Stimulated activated naive CD4-positive, alpha-beta T cell (primary cell): ENCODE measurements at places on chromosomes 11 and 22.

DNA sequence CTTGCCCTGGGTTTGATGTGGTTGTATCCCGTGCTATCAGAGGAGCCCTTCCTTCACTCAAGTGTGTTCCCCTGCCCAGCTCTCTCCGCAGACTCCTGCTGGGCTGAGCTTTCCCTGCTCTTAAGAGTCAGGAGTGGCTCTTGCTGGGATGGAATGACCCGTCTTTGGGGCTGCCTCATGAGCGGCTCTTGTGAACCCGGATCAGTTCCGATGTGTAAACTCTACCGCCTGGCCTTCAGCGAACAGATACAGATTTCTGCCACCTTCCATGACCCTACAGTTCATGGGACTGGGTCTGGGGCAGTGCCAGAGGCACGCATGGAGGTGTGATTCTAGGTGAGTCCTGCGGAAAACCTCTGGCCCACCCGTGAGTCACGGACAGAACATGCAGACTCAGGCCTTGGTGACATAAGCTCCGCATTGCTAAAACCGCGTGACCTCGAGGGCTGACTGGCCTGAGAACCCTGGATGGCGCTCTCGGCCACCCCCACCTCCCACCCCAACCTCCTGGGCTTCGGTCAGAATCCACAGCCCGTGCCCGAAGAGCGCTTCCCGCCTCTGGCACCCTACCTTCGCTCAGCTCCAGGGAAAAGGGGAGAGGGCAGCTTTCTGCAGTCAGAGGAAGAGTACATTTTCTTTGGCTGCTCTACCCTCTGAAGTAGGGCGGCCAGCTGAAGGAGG, 1.3 kb upstream of the ZBTB16 start:
- no peak for DNase-seq

DNA sequence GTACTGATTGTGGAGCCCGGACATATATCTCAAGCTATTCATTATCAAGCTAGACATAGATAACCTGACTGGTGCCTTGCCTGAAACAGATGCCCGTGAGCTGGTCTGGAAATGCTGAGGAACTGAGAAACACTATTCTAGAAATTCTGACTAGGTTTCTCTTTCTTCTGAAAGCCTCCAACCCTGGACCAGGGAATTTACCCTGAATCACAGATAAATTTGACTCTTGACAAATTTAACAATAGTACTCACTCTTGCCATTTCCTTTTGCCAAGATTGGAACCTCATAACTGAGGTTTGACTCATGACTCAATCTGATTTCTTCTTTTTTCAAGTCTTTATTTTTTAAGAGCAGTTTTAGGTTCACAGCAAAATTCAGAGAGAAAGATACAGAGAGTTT, 189.6 kb upstream of the SYN3 start:
- DNase-seq: no peak

GRCh38 chr11:126969865-126970479, 30.6 kb downstream of the KIRREL3 start:
- no peak for DNase-seq

DNA sequence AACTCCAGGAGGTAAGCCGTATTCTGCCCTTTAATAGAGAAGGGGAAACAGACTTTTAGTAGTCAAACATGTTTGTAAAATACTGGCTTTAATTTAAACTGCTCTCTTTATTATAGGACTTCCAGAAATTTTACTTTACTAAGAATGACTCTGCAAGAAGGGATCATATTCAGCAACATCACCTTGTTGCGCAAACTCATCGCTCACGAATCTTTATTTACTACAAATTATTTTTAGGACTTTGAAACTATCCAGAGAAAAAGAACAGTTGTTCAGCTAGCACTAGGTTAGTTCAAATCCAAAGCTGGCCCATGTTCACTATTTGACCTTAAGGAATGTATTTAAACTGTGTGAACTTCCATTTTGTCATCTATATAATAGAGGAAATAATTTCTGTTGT, 498.3 kb upstream of the TENM4 start:
- no peak for DNase-seq

- no peak for DNase-seq
These were observed 18.9 kb upstream of the TMEM121B start for GRCh38 chr22:17140022-17140421.

GRCh38 chr22:45948081-45948648, 28.8 kb downstream of the WNT7B start:
- no peak for DNase-seq

DNA sequence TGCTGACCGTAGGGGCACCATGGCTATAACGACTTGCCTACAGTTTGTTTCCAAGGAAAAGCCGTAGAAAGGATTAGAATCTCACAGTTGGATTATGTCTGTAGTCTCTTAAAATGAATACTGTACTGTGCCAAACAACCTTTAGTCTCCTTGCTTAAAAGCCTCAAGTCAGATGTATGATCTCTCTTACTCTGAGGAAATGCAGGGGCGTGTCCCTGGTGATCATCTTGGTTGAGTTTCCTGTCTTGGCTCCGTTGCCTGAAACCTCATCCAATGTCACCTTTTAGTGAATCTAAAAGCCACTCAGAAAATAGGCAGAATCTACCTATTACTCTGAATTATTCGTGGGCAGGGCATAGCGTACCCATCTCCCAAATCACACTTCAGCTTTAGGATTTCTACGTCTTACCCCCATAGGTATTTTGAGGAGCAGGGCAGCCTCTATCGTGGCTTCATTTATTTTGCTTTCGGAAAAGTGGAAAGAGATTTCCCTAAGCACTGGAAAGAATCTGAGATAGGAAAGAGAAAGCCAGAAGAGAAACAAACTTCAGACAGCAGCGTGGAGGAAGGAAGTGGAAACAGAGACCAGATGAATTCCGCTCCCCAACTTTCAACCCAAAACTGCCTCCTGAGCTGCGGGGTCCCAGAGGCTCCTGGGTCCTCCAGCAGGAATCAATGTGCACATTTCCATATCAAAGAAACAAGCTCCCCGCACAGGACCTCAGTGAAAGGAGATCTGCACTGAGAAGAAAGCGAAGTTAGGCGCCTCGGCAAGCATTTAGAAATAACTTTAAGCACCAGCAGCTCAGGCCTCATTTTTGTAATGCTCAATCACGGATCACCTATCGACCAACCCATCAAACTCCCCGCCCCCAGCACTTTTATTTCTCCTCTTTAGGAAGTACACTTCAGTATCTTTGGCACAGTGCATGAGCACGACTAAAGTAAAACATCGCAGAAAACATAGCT, 245.8 kb downstream of the ETS1 start:
- DNase-seq: peak; percentile 70

GRCh38 chr11:128482092-128482491, 105.3 kb downstream of the ETS1 start:
- DNase-seq: no peak

GRCh38 chr11:130606781-130607511, 158.5 kb downstream of the ADAMTS15 start:
- DNase-seq: no peak

GRCh38 chr11:79241205-79241851, 199.5 kb downstream of the TENM4 start:
- no peak for DNase-seq

GRCh38 chr22:29431986-29432385, 6.4 kb upstream of the RFPL1 start:
- DNase-seq: no peak

- DNase-seq: no peak
These were observed 26.4 kb downstream of the SCN4B start for GRCh38 chr11:118126082-118126838.

- peak; percentile 59 for DNase-seq
These were observed at the start of gene OR51D1 for GRCh38 chr11:4636962-4637661. TSS of gene OR51D1 (plus strand) at chr11:4637477. CDS start at chr11:4639791, 2,314 bp downstream.

DNA sequence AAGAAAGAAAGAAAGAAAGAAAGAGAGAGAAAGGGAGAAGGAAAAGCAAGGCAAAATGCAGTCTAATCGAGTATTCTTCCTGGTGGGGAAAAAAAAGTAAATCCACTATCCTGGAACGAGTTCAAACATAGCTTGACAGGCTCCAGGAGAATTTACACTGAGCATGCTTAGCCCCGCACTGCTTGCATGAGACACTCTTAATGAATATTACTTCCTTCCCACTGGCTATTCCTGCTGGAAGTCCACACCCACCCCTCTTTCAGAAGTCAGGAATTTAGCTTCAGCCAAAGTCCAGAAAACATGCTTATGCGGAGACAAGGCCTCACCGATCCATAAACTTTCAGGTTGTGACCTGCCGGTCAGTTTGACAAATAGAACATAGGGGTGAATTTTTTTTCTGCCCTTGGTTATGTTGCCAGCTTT, 251.8 kb upstream of the BLID start:
- no peak for DNase-seq

DNA sequence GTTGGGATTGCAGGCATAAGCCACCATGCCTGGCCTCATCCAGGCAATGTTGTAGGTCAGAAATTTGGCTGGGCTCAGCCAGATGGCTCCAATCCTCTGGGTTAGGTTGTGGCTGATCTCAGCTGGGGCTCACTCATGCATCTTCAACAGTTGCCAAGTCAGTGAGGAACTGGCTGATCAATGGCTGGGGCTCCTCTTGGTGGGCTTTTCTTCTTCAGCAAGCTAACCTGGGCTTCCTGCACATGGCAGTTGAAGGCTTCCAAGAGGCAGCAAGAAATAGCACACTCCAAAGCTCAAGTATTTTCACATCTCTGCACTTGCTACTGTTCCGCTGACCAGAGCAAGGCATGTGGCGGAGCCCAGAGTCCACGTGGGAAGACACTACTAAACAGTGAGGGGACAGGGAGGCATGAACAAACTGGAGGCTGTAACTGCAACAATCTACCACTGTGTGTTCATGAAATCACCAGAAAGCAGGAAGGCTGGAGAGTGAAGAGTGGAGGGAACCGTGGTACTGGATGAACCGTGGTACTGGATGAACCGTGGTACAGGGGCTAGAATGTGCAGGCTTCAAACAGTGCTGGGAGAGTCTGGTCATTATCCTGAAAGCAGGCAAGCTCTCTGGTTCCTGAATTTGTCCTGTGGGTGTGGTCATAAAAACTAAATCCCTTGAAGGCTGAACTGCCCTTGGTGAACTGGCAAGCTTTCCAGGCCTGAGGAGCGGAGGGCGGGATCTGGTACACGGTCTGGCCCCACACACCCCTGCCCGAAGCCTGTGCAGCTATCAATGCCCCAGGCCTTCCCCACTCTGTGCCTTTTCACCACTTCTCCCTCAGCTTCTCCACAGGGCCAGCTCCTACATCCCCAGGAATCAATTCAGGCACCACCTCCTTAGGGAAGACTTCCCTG, 20.2 kb downstream of the CHST1 start:
- DNase-seq: no peak

GRCh38 chr11:103536335-103536722, 427.1 kb downstream of the DYNC2H1 start:
- DNase-seq: no peak

DNA sequence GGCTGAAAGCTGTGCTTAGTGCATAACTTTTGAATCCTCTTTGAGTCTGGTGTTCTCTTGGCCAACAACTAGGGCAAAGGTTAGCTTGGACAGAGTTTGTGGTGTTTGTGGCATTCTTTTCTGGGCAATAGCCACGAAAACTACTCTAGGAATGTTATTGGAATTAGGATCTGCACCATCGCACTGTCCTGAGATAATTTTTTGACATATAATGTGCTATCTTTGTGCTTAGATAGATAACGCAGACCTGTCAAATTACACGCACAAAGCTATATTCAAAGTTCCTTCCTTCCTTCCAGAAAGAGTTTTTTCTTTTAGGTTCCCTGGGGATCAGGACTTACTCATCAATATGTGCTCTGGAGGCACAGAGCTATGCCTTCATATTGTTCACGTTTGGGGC, 166.8 kb upstream of the MTMR2 start:
- DNase-seq: no peak

DNA sequence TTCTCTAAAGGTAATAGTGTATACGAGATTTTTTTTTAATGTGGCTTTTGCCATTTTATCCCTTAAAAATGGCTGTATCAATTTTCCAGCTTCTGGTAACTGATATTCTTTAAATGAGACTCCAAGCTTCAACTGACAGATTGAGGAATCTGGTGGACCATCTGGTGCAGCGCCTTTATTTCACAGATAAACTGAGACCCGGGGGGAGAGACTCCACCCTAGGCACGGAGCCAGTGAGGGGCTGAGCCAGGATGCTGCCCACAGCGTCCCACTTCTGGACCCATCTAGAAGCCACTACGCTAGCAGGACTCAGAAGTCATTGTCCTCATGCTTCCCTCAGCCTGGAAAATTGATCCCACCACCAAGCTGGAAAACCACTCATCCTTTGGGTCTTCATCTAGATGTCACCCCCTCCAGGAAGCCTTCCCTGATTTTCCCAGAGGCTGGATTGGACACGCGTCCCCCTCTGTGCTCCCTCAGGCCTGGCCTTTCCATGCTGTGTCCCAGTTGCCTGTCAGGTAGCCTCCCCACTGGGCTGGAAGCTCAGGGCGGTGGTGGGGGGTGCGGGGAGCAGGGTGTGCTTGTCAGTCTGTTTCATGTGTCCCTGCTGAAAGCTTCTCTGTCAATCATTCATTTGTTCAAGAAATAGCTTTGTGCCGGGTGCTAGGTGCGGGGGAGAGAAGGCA, 12.3 kb upstream of the CD5 start:
- no peak for DNase-seq

DNA sequence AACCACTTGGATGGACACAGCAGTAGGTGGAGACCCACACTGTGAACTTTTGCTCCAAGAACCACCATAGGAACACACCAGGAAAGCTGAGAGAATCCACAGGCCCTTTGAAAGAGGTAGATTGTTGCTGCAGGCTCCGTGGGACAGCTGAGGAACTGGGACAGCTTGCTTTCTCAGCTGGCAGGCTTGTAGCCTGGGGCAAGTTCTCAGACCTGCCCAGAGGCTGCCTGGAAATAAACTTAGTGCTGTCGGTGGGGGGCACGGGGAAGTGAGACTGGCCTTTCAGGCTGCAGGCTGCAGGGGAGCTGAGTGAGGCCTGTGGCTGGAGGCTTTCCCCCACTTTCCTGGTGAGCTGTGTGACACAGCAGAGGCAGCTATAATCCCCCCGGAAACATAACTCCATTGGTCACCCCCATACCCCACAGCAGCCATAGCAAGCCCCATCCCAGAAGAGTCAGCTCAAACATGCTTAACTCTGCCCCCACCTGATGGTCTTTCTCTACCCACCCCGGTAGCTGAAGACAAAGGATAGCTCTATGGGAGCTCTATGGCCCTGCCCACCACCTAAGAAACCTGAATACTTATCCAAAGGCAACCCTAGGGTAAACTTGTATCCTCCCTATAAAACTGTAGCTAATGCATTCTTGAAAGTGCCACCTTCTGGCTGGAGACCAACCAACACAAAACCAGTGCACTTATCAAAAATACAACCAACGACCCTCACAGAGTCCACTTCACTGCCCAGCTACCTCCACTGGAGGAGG, 21.4 kb upstream of the ACRV1 start:
- no peak for DNase-seq

GRCh38 chr11:129505266-129505665, 129.6 kb downstream of the BARX2 start:
- DNase-seq: no peak

DNA sequence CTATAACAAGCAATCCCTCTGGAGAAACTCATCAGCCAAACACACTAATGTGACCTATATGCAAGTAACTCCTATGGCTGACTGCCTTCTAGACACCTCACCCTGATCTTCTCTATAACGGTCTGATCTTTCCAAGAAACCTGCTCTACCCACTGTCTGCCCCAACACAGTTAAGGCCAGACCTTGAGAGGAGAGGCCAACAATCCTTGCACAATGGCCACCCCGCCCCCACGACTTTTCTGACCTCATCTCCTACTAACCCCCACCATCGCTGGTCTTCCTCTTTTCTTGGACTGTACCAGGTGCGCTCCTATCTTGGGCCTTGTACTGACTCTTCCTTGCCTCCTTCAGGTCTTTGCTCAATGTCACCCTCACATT, 12.5 kb downstream of the HIRA start:
- no peak for DNase-seq
